ENCODE measurements at places on chromosomes 7 and 10.

- H3K27me3 ChIP-seq, result no peaks in the 10 kb centered on the region
- H3K27ac ChIP-seq, result no peak overlapping the region
- no peaks in the 10 kb centered on the region for H3K4me1 ChIP-seq
- H3K36me3 ChIP-seq, result no peaks in the 10 kb centered on the region
- no peak for DNase-seq
Observed at GRCh38 chr10:130483691-130484467, 347.7 kb downstream of the GLRX3 start.

DNA sequence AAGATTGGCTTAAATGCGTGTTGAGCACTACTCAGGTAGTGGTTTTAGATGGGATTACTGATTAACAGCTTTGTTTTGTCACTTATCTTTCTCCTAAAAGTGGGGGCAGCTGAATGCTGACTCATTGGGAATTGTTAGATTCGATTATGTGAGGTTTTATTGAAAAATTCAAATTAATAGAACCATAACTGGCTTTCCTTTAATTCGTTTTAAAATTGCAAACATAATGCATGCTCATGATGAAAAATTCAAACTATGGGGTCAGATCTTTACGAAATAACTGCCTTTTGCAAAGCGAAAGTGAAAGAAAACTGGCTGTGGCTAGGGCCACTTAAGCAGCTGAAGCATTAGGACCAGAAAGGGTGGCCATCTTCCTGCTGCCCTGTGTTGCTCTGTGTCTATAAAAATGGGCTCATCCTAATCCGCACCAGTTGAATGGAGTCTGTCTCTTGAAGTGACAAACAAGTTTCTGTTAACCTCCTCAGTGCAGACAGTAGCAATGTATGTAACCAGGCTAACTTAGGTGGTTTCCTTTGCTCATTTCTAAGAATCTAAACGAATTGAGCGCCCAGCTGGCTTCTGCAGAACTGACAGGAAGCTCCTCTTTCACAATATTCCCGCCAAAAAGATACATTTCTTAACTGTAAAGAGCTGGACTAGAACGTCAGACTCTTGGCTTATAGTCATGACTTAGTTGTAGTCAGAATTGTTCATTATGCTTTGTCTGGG lies 27.8 kb downstream of the DENND10 start:
- H3K4me1 ChIP-seq, result peaks cover 11% of the 10 kb centered on the region
- H3K27ac ChIP-seq, result peak overlapping the region; percentile 57
- H3K36me3 ChIP-seq, result peaks cover 3% of the 10 kb centered on the region
- DNase-seq, result peak; percentile 50
- no peaks in the 10 kb centered on the region for H3K27me3 ChIP-seq

DNA sequence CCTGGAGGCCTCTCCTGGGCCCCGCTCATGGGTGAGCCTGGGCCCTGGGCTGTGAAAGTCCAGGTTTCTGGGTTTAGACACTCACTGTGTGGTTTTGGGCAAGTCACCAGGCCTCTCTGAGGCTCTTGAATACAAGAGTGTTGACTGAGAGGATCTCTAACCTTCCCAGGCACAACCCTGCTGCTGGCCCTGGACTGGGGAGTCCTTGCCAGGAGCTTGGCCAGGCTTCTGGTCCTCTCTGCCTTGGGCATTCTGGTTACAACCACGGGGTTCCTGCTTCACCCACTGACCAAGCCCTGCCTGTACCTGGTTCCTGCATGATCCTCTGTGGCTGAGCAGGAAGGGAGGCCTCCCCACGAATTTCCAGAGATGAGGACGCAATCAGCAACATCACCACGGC lies 63.6 kb upstream of the COL13A1 start:
- no peak overlapping the region for H3K4me3 ChIP-seq
- H3K27ac ChIP-seq, result no peak overlapping the region
- H3K4me1 ChIP-seq, result no peaks in the 10 kb centered on the region
- DNase-seq, result no peak
- H3K27me3 ChIP-seq, result no peaks in the 10 kb centered on the region

GRCh38 chr7:79495544-79496272 lies 42.2 kb upstream of the MAGI2 start:
- no peaks in the 10 kb centered on the region for H3K4me1 ChIP-seq
- no peaks in the 10 kb centered on the region for H3K36me3 ChIP-seq
- H3K4me3 ChIP-seq, result no peak overlapping the region
- no peak for DNase-seq

DNA sequence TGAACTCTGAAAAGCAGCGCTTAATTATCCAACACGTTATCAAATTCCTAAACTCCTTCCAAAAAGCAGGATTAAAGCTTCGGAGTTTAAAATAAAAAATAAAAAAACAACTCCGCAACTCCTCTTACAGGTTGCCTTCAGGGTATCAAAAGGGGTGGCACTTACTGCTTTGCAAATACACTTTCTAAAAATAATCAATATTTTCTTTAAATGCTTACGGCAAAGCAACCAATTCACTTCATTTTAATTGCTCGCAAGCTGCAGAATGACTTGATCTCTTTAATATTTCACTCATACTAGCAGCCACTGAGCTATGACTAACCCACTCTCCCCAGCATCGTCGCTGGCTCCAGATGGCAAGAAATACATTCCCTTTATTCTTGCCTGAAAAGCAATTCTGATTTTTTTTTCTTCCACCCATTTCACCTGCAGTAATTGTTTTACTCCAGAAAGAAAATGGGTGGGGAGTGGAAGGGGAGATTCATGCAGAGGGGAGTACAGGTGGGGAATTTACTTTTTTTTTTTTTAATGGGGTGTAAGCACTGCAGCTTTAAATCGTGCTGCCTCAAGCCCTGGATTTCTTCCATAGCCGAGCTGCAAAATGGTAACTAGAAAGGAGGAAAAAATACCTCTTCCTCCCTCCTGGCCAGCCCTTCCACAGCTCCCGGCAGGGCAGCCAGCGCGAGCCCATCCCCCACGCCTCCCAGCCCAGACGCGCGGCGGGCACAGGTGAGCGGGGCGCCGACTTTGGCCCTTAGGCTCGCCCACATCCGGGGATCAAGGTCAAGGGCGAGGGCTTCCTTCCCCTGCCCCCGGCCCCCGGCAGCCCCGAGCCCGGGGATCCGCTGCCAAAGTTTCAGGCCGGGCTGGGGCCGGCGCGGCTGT lies 54.2 kb upstream of the FHIP2A start:
- DNase-seq, result peak; percentile 8
- H3K4me3 ChIP-seq, result no peak overlapping the region
- H3K27ac ChIP-seq, result no peak overlapping the region
- peaks cover 29% of the 10 kb centered on the region for H3K27me3 ChIP-seq
- H3K4me1 ChIP-seq, result peaks cover 18% of the 10 kb centered on the region

DNA sequence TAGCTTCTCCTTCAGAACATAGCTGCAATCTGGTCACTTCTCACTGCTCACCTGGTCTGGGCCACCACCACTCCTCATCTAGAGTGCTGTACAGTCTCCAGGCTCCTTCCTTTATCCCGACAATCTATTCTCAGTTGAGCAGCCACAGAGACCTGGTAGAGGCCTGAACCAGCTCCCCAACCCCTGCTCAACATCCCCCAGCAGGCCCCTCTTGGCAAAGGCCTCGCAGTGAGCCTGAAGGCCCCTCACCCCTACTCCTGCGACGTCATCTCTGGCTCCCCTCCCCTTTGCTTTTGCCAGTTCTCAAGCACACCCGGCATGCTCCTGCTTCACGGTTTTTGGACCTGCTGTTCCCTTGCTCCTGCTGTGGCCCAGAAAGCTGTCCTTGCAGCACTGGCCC lies 113.9 kb downstream of the ARHGAP22 start:
- no peaks in the 10 kb centered on the region for H3K4me1 ChIP-seq
- no peak overlapping the region for H3K4me3 ChIP-seq
- no peak overlapping the region for H3K27ac ChIP-seq
- H3K36me3 ChIP-seq, result no peaks in the 10 kb centered on the region

GRCh38 chr7:21548491-21548890 lies 5.7 kb downstream of the DNAH11 start:
- H3K36me3 ChIP-seq, result no peaks in the 10 kb centered on the region
- H3K4me3 ChIP-seq, result no peak overlapping the region
- peaks cover 4% of the 10 kb centered on the region for H3K4me1 ChIP-seq
- no peak for DNase-seq

DNA sequence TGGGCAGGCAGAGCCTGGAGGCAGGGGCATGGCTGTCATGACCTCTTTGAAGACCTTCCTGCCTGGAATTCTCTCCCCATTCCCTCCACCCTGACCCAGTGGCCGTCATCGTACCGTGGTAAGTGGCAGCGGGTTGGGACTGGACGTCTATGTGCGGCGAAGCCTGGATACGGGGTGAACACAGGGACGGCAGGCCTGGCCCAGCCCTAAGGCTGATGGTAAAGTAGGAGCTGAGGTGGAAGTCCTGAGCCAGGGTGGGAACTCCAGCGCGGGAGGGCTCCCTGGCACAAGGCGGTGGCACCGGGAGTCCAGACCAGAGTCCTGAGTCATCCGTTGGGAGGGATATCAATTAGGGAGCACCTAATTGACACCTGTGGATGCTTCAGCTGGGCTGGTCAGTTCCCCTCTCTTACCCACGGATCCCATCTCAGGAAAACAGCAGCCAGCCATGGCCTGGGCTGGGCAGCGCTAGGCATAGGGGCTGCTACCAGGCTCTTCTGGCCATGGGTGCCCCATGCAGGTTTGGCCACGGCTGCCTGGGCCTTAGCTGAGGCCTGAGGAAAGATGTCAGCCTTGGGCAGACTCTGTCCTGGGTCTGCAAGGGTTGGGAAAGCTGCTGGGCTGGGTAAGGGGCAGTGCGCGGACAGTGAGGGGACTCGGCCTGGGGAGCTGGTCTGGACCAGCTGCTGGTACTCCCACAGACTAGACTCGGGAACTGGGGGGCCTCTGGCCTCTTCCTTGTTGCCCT lies 3.3 kb downstream of the PPIF start:
- no peak for DNase-seq
- peaks cover 29% of the 10 kb centered on the region for H3K4me1 ChIP-seq
- H3K36me3 ChIP-seq, result no peaks in the 10 kb centered on the region
- no peak overlapping the region for H3K4me3 ChIP-seq

- no peak for DNase-seq
- peak overlapping the region; percentile 92 for H3K27ac ChIP-seq
- H3K36me3 ChIP-seq, result no peaks in the 10 kb centered on the region
- no peaks in the 10 kb centered on the region for H3K27me3 ChIP-seq
- H3K4me1 ChIP-seq, result peaks cover 74% of the 10 kb centered on the region
Observed at GRCh38 chr10:6048281-6049030, 13.7 kb downstream of the IL2RA start.

DNA sequence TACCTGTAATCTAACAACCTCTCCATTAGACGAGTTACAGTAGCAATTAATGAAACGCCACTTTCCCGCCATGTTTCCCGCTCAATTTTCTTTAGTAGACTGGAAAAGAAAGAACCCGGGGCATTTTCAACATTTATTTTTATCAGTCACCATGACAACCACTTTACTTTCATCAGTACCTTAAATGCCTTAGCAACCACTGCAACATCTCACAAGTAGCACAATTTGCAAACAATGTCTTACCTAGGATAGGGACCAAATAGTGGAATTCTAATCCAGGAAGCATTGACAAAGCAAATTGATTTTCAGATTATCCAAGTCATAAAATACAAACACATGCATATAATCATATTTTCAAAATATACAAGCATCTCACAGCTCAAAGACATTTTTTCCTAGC lies 221.6 kb upstream of the IMMP2L start:
- no peak overlapping the region for H3K4me3 ChIP-seq
- no peaks in the 10 kb centered on the region for H3K4me1 ChIP-seq
- no peak overlapping the region for H3K27ac ChIP-seq
- no peaks in the 10 kb centered on the region for H3K36me3 ChIP-seq
- no peaks in the 10 kb centered on the region for H3K27me3 ChIP-seq

- H3K27me3 ChIP-seq, result no peaks in the 10 kb centered on the region
- DNase-seq, result no peak
- no peak overlapping the region for H3K4me3 ChIP-seq
Observed at GRCh38 chr7:116876664-116877442, 14.5 kb downstream of the CAPZA2 start.

DNA sequence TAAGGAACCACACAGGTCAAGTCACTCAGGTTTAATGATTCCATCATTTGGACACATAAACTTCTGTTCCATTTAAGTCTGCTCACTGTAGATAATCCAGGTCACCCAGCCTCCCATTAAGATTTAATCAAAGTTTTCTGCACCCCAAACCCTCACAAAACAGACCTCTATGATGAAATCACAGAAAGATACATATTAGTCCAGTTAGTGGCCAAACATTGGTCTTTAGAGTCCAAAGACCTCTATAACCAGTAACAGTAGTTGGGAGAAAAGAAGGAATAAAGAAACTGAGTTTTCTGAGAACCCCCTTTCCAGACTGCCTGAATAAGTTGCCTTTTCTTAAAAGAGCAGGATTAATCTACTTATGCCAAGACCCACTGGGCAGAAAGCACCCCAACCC lies 4.8 kb downstream of the GCC1 start:
- H3K4me3 ChIP-seq, result no peak overlapping the region
- no peaks in the 10 kb centered on the region for H3K27me3 ChIP-seq
- no peak for DNase-seq

GRCh38 chr10:97034958-97035769 lies 150.6 kb downstream of the SLIT1 start:
- no peak overlapping the region for H3K27ac ChIP-seq
- H3K36me3 ChIP-seq, result no peaks in the 10 kb centered on the region
- H3K27me3 ChIP-seq, result no peaks in the 10 kb centered on the region
- H3K4me3 ChIP-seq, result no peak overlapping the region
- no peak for DNase-seq

DNA sequence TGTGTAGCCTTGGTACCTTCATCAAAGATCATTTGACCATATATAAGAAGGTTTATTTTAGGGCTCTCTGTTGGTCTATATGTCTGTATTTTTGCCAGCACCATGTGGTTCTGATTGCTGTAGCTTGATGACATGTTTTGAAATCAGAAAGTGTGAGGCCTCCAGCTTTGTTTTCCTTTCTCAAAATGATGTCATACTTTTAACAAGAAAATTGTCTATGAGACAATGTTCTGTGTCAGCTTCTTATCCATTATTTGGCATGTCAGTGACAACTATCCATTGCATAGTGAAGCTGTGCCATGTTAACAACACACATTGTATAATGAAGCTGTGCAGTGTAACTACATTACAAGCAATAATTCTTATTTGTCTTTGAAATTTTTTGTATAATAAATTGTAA lies 9.1 kb upstream of the PPP1R9A start:
- H3K27me3 ChIP-seq, result no peaks in the 10 kb centered on the region
- H3K4me3 ChIP-seq, result no peak overlapping the region
- no peak for DNase-seq
- no peaks in the 10 kb centered on the region for H3K4me1 ChIP-seq
- H3K27ac ChIP-seq, result no peak overlapping the region

- H3K27me3 ChIP-seq, result peaks cover 15% of the 10 kb centered on the region
- DNase-seq, result peak; percentile 69
- H3K36me3 ChIP-seq, result no peaks in the 10 kb centered on the region
- H3K27ac ChIP-seq, result no peak overlapping the region
- H3K4me3 ChIP-seq, result peak overlapping the region; percentile 70
- H3K4me1 ChIP-seq, result peaks cover 21% of the 10 kb centered on the region
Observed at GRCh38 chr7:20330928-20331909, 519 bp downstream of the ITGB8 start.
